ENCODE measurements at places on chromosomes 6 and 20. TPM values are rescaled to one million over a fixed set of nuclear protein-coding genes. Genes with fewer than 3 reads are reported as not detected.

Gene SGK2
- not detected for polyA plus RNA-seq

GRCh38 chr20:13717631-13718044, 67.1 kb downstream of the ESF1 start:
- DNase-seq, result no peak

DNA sequence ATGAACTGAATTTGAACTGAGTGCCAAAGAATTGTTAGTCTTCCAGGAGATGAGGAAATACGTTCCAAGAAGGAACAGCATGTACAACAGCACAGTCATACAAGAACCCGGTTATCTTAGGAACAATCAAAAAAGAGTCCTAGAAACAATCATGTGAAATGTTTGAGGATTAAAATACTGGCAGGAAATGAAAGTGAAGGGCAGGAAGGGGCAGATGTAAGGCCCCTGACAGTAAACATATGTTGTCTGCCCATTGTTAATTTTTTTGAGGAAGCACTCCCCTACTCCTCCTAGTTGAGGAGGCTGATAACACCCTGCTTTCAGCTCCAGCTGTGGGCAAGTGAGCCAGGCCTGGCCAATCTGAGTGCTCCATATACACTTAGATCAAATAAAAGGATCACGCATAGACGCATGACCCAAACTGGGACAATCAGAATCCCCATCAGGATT, 220.9 kb downstream of the HACE1 start:
- no peak for DNase-seq

Gene POLH
- 28.1 TPM for polyA plus RNA-seq

Gene ESF1
- polyA plus RNA-seq, result 2.7 TPM

DNA sequence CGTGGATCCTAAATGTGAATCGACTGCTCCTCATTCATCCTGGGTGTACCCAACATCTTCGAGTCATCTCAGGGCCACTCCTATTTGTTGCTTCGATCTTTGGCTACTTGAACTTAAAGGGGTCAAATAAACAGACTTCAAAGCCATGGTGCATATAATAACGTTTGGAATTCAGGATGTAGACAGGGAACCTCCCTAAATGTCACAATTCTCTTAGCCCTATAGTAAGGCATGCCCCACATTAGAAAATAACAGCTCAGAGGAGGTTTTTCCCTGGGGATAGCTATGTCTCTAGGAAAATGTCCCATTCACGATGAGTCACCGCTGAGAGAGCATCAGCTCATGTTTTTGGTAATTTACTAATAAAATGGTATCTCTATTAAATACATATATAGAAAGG, 54.8 kb upstream of the BMP6 start:
- DNase-seq, result peak; percentile 69

GRCh38 chr20:4946986-4947385, 54.3 kb downstream of the SLC23A2 start:
- DNase-seq, result no peak

DNA sequence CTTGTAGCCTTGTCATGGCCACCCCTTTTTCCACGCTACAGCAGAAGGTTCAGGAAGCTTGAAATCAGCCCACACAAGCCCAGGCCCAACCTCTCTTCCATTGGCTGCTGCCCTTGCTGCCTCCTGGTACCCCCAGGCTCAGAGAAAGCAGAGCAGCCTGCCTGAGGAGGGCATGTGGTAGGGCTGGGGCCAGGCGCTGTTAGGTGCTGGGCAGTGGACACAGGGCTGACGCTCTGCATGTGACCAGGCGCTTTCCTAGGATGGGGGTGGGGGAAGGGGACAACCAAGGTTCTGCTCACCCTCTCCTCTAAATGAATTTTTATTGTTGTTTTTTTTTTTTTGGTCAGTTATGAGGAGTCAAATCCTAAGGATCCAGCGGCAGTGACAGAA, 36.3 kb upstream of the ID1 start:
- DNase-seq, result no peak

GRCh38 chr6:148760568-148761526, 14.0 kb downstream of the UST start:
- peak; percentile 53 for DNase-seq

Gene XKR7
- not detected for polyA plus RNA-seq

Gene PTP4A1
- 42.2 TPM for polyA plus RNA-seq

- DNase-seq, result peak; percentile 77
Measured at GRCh38 chr6:14542670-14543366, 425.2 kb downstream of the CD83 start.

DNA sequence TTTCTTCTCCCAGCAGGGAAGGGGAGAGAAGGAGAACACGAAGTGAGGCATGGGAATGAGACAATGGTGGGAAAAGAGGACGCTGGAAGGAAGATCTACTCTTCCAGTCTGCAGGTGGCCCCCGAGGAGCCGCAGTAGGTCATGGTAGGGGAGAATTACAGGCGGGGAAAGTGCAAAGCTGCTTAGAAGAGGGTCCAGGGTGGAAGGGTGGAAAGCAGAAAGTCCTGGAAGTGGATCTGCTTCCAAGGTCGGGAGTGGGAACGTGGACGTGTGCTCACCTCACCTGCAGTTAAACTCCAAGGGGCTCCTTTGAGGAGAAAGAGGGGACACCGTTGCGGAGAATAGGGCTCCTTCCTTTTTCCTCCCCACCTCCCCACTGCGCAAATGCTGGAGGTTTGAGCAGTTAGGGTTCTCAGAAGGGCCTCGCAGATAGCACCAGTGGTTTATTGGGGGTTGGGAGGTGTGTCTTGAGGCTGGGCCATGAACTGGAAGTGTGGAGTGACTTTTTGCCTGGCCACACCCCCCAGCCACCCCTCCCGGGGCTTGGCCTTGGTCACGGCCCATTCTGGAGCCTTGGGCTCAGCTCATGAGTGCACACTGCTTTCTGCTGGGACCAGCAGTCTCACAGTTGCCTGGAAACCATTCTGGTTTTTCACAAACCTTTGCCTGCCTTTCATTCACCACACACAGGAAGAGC, 100.4 kb upstream of the MLN start:
- no peak for DNase-seq

Gene MAS1
- not detected for polyA plus RNA-seq
